ENCODE measurements at places on chromosomes 1 and 21.

DNA sequence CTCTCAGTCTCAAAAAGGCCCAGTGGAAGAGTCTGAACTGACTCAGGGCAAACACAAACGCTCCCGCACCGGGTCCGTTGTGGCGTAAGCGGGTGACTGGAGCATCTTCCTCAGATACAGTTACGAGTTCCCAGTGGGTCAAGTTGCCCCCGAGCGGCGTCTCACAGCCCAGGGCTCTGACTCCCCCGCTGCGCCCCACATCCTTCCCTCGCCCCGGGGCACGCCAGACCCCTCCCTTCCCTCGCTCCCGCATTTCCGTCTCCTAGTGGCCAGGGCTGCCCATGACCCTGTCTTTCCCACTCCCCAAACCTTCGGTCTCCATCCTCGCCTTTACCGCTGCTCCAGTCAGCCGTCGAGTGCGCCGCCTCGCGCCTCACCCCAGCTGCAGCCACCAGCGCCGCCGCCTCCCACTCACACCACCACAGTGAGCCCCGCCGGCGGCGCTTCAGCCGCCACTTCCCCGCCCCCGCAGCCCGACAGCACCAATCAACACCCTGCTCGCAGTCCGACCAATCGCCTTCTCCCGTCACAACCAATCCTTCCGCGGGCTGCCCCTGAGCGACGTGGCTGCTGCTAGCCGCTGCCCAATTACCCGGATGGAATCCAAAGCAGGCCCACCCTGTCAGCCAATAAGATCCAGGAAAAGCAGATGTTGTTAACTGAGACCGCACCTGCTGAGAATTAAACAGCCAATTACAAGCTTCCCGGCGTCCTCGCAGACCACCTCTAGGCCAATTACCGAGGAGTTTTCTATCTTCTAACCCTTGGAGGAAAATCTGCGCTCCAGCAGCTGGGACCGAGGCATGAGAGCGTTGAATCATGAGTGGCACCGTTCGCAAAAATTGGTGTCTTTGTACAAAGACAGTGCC is at the start of gene TDRKH:
TSS of gene TDRKH (minus strand) at position 430 of the 869 bp plus-strand sequence. CDS start 7,478 bp downstream, outside the sequence.
- peak; percentile 96 for DNase-seq

DNA sequence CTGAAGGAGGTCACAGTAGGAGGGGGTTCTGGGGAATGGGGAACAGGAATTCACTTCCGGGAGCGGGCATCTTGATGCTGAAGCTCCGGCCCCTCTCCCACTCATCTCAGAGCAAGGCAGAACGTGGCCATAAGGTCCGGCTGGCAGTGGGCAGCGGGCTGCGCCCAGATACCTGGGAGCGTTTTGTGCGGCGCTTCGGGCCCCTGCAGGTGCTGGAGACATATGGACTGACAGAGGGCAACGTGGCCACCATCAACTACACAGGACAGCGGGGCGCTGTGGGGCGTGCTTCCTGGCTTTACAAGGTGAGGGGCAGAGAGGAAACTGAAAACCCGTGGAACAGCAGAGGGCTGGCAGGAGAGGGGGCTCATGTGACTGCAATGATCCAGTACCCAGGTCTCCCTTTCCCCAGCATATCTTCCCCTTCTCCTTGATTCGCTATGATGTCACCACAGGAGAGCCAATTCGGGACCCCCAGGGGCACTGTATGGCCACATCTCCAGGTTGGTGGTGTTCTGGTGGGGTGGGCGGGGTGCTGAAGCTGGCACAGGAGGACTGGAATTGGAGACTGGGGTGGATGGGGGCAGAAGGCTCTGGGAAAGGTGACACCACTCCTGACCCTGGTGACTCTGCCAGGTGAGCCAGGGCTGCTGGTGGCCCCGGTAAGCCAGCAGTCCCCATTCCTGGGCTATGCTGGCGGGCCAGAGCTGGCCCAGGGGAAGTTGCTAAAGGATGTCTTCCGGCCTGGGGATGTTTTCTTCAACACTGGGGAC is 3.0 kb downstream of the SLC27A3 start:
- DNase-seq: no peak

- no peak for DNase-seq
Observed at GRCh38 chr1:12180315-12180714, 13.5 kb downstream of the TNFRSF1B start.

GRCh38 chr1:14894811-14895560 is 258.6 kb upstream of the TMEM51 start:
- no peak for DNase-seq

GRCh38 chr1:15031251-15031933 is 122.2 kb upstream of the TMEM51 start:
- DNase-seq: no peak

- no peak for DNase-seq
Observed at GRCh38 chr1:202086579-202087350, 36.0 kb upstream of the GPR37L1 start.

- no peak for DNase-seq
Observed at GRCh38 chr1:233113009-233113879, 162.8 kb downstream of the NTPCR start.

DNA sequence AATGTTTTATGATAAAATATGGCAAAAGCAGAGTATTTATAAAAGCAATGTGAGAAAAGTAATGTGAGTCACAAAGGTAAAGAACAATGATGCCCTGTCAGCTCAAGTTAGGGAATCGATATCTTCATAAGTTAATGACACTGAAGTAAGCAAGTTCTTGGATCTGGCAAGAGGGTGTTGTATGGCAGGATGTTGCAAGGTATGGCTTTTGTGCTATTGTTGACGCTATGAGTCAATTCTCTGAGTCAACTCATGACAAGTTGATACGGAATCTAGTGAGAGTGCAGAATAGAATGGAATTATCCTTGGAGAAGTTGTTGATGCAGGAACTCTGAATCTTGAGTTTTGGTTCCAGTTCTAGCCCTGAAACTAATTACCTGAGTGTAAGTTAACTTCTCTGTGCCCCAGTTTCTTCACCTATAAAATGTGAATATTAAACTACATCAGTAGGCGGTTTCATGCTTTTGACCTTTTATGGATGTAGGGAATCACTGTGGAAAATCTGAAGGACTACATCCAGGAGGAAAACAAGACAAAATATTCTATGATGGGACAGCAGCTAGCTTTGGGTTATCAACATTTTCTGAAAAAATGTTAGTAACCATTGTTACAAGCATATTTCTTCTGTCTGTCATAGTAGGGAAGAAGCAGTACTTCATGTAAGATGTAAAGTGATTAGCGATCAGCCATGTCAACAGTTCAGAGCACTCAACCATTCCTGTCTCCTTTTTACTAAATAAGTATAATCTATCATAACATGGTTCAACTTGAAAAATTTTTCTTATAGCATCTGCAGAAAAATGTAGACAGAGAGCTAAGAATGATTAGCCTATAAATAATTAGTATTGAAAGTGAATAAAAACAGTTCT is 96.9 kb downstream of the ATP6V1G3 start:
- no peak for DNase-seq

DNA sequence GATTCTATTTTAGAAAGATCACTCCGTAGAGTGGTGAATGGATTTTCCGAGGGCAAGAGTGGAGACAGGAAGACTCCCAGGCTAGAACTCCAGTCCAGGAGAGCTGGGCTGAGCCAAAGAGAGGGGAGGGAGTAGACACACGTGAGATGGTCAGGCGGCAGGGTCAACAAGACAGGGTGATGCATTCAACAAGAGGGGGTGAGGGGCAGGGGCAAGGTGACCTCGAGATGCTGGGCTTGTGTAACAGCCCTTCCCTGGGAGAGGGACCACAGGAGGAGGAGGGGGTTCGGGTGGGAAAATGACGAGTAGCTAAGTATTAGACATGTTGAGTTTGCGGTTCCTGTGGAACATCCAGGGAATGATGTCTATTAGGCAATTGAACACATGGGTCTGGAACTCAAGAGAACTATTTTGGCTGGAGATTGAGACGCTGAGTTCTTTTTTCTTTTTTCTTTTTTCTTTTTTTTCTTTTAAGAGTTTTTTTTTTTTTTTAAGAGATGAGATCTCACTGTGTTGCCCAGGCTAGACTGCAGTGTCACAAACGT is 13.3 kb downstream of the RSPO1 start:
- DNase-seq: no peak

DNA sequence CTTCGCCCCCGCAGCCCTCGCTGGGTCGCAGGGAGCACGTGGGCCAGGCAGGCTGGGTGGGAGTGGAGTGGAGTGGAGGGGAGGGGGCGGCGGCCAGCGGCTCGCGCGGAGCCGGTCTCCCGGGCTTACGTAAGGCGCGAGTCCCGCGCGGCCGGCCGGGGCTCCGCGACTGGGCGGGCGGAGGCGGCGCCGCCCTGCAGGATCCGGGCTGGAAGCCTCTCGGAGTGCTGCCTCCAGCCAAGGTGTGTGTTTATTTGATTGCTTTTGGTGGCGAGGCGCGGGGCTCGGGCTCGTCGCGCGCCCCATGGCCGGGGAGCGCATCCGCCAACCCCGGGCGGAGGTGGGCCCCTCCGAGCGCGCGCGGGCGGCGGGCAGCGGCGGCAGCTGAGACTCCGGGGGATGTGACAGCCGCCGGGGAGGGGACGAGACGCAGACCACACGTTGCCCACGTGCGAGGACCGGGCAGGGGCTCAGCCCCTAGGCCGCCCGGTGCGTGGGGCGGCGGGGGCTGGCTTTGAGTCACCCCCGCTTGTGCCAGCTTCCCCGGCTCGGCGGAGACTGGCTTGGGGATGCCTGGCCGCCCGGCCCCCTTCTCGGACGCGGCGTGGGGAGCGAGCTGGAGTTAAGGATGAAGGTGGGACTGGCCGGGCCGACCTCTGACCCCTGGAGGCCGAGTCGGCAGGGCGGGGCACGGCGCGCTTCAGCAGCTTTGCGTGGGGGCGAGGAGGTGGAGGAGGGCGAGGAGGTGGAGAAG is 402 bp upstream of the AK4 start:
- DNase-seq: no peak

GRCh38 chr1:212780759-212781158 is 10.8 kb downstream of the NSL1 start:
- DNase-seq: no peak

DNA sequence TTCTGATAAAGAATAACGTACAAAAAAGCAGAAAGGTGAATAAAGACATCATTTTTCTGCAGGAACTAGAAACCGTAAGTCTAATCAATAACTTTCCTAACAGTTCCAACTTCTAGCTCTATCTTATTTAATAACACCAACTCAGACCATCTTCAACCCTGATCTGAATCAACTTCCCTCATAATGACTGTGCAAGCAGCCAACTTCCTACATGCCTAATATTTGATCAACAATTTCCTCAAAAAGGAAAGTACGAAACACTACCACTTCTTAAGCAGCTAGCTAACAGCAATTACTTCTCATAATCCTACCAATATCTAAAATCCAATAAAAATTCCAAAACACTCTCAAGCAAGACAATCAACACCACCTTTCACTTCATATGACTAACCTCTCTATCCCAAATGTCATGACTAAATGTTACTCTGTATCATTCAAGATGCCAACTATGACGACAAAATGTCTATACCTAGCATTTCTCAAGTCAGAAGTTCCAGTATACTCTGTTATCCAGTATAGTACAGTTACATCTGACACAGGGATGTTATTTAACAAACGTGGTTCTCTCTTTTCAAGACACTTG is 1.7 kb downstream of the COP1 start:
- DNase-seq: no peak

GRCh38 chr1:201096041-201096461 is 16.2 kb downstream of the CACNA1S start:
- DNase-seq: no peak

DNA sequence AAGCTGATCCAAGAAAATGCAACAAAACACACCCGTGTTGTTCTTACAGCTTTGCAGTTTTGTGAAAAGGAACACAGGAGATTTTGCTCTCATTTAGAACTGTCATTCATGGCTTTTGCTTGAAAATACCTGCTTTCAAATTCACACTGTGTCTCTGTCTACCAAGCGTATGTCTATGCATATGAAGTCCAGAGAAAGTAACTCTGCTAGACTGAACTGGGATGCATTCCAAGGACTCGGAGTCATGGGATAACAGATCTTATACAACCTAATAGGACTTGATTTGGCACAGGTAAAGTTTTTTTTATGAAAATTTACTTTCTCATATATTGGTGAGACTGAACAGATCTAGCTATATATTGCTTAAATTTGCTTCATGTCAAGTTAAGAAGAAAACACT is 102.4 kb downstream of the PTGER3 start:
- no peak for DNase-seq

- no peak for DNase-seq
Observed at GRCh38 chr1:160993544-160994193, 27.3 kb downstream of the F11R start.

DNA sequence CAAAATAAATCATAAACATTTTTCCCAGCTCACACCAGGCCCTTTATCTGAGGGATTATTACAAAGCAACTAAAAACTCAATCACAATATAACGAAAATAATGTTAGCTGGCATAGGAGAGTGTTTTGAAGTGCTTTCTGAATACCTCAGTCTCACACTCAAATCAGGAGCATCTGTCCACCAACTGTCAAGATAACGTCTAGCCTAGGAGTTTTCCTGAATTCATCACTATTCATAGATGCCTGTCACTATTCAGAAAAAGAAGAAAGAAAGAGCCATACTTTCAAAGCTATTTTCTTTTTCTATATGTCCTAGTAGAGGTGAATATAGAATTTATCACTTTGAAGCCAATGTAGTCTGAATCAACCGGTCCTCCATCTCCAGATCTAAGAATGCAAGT is 127.0 kb downstream of the AKT3 start:
- no peak for DNase-seq

DNA sequence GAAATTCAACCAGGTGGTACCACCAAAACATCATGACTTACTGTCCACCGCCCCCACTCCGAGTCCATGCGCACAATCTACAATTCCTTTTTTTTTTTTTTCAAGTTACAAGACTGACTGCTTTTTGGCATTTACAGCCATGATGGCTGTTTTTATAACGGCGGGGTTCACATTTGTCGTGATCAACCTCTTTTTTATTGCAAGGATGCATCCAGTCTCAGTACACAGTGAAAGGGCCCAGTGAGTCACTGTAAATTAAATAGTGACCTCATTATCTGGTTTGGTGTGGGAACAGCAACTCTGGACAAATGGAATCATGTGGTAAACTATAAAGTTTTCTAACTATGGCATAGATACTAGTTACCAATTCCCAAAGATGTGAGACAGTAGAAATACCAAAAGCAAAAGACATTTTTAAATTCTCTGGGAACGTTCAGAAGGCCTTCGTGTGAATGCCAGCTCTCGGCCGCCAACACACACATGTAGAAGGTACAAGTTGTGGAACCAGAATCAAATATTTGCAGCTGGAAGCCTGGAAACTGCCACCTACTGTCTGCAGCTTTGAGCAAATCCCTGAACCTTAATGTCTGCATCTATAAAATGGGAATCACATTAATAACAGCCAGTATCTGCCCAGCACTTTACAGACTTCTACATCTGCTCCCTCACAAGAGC is 4.9 kb downstream of the GLIS1 start:
- no peak for DNase-seq
